ENCODE measurements at places on chromosomes 12 and 14.

- DNase-seq, result no peak
These were observed 6.7 kb downstream of the BTBD6 start for GRCh38 chr14:105255021-105255507.

DNA sequence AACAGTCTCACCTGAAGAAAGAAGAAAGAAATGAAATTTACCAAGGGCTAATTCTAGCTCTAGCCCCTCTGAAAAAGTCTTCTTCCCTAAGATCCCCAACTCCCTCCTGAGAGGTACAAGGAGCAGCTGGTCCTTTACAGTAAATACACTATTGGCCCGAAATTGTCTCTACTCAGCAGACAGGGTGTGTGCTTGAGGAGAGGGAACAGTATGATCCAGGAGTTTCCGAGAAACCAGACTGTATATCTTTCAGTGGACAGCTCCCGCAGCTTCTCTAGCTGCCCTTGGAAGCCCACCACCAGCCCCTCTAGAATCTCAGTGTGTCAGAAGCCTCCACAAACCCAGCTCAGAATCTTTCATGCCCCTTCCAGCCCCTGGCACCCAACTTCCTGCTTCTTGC is 8.1 kb downstream of the GPR84 start:
- no peak for DNase-seq

GRCh38 chr14:58278177-58278576 is 20.2 kb upstream of the ARID4A start:
- no peak for DNase-seq

DNA sequence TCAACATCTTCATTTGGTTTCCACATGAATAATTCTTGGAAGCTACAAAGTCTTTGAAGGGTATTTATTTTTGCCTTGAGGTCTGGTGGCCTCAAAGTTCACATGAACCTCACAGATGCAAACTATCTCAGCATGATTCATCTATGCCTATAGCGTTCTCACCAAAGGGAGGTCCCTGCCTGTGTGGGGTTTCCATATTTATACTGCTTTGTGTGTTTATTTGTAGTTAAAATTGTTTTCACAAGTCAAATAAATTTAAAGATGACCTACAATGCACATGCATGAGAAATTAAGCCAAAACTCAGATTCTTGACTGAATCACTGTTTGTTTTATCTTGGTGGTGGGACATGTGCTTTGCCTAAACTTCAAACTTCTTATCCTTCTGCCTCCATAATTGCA is 176.7 kb downstream of the PPM1H start:
- DNase-seq, result no peak

- DNase-seq, result no peak
These were observed 92.1 kb downstream of the LRRC74A start for GRCh38 chr14:76918256-76918781.

GRCh38 chr14:52235434-52235833 is 32.1 kb upstream of the PTGDR start:
- DNase-seq, result no peak

DNA sequence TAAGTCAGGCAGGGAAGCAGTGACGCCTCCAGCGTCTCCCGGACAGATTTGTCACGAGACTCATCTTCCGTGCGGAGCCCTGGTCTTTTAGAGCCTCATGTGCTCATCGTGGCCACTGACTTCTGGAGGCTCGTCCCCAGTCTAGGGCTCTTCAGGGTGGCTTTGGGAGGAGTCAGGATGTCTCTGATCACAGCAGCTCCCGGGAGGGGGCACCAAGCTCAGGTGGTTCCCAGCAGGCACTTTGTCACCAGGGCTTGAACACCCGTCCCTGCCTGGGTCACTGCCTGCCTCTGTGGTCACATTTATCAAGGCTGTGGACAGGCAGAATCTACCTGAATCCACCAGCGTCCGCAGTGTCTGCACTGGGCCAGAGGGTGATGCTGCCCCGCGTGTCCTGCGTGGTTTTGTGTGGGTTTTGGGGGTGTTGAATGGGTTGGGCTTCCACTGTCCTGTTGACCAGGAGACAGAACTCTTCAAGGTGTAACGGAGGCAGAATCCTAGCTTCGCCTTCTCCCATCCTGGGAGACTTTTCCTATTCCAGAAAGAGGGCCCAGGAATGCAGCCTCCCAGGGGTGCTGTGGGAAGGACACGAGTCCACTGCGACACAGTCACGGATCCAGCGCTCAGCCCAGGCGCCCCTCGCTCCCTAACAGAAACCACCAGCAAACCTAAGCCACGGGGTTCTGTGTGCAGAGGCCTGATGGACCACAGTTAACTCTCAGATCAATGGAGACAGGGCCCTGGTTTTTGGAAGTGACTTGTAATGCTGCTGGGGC is 132.3 kb downstream of the ADGRD1 start:
- no peak for DNase-seq

DNA sequence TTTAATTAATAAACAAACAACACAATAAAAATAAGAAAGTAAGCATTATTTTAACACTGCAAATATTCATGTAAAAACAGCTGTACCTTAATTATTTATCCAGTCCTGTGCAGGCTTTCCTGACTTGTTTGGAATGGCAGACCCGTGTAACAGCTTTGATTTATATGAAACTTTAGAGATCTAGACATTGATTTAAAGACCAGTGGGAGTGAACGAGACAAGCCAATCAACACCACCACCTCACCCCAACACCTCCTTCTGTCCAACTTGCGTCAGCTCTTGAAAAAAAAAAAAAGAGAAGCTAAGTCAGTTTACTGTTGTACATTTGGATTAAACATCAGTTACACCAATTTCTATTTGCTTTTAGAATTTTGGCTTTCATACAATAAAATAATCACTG is 22.3 kb downstream of the SLC38A4 start:
- no peak for DNase-seq

DNA sequence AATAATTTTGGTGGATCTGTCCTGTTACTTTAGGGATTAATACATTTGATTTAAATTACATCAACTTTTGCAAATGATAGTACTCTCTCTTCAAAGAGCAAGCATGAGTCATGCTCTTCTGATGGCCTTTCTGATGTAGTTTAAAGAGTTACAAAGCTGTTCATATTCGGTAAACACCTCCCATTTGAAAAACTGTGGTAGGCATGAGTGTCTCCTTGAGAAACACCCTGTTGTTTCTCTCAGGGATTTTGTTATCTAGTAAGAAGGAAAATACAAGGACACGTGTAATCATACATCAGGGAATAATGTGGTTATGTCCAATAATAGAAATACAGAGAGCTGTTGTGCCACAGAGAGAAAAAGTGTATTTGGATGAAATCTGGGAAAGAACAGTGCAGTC is 53.3 kb upstream of the E2F7 start:
- no peak for DNase-seq

- DNase-seq, result peak; percentile 21
These were observed 68.7 kb downstream of the RPAP3 start for GRCh38 chr12:47636908-47637780.

DNA sequence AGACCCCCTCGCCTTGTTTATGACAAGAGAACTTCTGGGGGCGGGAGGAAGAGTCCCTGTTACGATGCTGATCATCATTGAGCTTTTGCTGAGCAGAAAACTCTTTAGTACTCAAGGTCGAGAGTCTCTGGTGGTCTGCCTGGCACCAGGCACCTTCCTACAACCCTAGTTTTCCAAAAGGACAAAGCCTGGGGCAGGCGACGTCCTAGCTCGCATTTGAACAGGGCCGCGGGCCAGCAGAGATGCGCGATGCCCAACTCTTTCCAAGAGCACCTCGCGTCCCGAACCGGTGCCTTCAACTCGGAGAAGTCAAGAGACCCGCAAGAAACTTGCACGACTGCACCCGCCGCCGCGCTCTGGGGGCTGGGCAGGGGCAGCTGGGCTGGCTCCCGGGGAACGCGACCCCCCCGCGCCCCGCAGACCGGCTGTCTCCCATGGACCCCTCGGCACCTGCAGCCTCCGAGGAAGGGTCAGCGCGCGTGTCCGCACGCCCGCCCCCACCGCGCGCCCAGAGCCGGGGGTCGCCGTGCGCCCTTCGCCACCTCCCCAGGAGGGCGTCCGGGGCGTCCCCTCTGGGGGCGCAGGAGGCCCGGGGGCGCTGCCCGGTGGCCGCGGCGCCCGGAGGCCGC is 377 bp upstream of the BCL7A start:
- peak; percentile 39 for DNase-seq

GRCh38 chr14:65772921-65773574 is 360.5 kb downstream of the FUT8 start:
- DNase-seq, result no peak

- no peak for DNase-seq
These were observed 1110.6 kb downstream of the SLC6A15 start for GRCh38 chr12:83801972-83802371.

DNA sequence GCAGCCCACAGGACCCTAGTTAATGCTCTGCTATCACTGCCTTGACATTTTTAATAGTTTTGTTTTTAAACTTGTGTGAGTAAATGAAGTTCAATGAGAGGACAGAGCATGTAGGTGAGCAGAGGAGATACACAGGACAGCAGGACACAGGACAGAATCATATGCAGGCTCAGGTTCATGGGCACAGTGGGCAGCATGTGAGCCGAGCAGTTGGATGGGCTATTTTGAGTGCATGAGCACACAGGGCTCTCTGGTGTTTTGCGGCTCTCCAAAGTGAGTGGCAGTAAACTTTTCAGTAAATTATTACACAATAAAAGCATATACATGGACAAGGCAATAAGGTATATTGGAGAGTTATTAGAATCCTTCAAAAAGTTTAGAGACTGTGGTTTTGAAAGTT is 189.7 kb upstream of the OR4E1 start:
- no peak for DNase-seq

- peak; percentile 80 for DNase-seq
These were observed 767 bp upstream of the TCP11L2 start for GRCh38 chr12:106301611-106302321.

DNA sequence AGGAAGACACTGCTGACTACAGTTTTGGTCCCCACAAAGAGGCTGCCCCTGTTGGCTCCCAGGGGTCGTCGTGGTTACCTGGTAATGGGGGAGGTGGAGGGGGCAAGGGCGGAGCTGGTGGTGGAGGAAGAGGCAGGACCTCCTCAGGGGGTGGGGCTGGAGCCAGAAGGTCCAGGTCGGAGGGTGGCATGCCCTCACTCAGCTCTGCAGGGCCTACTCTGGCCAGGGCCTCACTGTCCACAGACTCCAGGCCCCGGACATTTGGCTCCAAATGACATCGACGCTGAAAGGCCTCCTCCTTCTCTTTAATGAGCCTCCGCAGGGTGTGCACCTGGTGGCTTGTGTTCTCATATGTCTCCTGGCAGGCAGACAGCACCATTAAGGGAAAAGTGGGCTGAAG is 28.5 kb downstream of the PRPF40B start:
- DNase-seq, result no peak

- peak; percentile 33 for DNase-seq
These were observed 33.6 kb downstream of the CDKL1 start for GRCh38 chr14:50362764-50363713.

- no peak for DNase-seq
These were observed 60.6 kb downstream of the ARL6IP4 start for GRCh38 chr12:123041042-123041531.

- DNase-seq, result no peak
These were observed 49.5 kb downstream of the ATP2A2 start for GRCh38 chr12:110330544-110330943.

GRCh38 chr14:102969060-102969791 is 46.8 kb downstream of the AMN start:
- no peak for DNase-seq

GRCh38 chr12:66066137-66066928 is 64.2 kb downstream of the LLPH start:
- no peak for DNase-seq

DNA sequence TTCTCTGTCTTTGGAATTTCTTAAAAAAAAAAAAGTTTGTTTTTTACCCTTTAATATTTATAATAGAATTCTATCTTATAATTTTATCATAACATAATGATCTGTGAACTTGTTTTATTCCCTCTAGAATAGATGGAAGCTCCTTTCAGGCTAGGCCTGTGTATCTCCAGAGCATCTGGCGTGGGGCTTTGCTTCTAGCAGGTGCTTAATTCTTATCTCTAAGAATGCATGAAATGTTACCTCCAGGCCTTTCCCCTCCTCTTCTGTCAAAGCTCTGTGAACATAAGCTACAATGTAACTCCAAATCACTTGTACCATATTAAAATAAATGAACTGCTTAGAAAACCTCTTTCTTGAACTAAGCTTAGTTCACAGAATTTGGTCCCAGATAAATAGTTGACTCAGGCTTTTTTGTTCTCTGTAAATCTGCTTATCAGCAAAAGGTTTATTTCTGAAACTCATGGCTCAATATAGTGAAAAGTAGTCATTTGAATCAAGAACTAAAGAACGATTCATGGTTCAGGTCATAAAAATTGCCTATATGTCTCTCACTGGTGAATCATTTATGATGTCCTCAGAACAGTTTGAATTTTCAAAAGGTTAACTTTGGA is 407.1 kb downstream of the TRHDE start:
- no peak for DNase-seq

- DNase-seq, result no peak
These were observed 78.7 kb downstream of the KSR2 start for GRCh38 chr12:117890137-117890536.

GRCh38 chr14:74955229-74956026 is at the start of gene PGF:
TSS of gene PGF (minus strand) at chr14:74955597. CDS start at chr14:74955242, 355 bp downstream.
- DNase-seq, result peak; percentile 51

- DNase-seq, result peak; percentile 45
These were observed 23.6 kb downstream of the RASSF3 start for GRCh38 chr12:64633940-64634337.

DNA sequence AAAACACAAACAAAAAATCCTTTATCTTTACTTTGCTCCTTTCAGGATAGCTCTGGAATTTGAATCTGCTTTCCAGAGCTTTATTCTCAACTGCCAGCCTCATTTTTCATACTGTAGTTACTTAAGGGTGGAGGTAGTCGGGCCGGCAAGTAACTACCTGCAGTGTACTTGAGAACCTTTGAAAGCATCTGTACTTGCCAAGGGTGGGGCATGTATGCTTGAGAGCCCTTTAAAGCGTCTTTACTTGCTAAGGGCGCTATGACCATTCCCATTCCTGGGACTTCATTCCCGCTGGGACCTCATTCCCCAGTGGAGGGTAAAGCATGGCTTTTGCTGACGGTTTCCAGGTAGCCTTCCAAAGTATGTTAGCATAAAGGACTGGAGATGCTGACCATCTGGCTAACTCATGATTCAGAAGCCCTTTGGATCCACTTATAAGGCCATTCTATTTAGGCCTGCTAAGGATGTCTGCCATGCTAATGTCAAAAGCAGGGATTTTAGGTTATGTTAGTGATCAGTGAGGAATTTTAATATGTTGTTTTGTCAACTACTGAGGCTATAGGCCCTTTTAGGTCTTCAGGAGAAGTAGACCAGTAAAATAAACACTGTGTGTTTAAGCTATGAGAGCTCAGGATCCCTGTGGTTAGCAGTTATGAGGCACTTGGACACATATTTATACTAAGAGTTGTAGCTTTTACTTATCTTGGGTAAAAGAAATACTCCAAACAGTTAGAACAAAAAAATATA is 74.9 kb downstream of the CRADD start:
- DNase-seq, result no peak

DNA sequence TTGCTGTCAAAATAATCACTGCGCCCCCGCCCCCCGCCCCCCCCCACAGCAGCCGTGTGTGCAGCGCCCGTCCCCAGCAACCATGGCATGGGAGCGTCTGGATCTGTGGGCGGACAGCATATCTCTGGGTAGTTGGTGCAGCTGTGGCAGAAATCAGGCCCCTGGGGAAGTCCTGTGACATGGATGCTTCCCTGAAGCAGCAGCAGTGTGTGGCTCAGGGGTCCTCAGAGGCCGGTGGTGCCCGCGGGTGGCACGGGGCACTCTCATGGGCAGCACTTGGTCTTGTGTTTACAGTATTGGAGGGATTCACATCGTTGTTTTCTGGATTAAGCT is 19.2 kb downstream of the XRCC3 start:
- DNase-seq, result no peak

- no peak for DNase-seq
These were observed 192.9 kb upstream of the NUDT4 start for GRCh38 chr12:93184672-93185368.

GRCh38 chr12:87270919-87271318 is 758.3 kb downstream of the C12orf50 start:
- no peak for DNase-seq

Data from activated T-cell treated with anti-CD3 and anti-CD28 coated beads, Interleukin-2, amount 50 U/mL, for 1 hour (primary cell).